ENCODE measurements at places on chromosomes 6 and 20. TPM values are rescaled to one million over a fixed set of nuclear protein-coding genes. Genes with fewer than 3 reads are reported as not detected.

DNA sequence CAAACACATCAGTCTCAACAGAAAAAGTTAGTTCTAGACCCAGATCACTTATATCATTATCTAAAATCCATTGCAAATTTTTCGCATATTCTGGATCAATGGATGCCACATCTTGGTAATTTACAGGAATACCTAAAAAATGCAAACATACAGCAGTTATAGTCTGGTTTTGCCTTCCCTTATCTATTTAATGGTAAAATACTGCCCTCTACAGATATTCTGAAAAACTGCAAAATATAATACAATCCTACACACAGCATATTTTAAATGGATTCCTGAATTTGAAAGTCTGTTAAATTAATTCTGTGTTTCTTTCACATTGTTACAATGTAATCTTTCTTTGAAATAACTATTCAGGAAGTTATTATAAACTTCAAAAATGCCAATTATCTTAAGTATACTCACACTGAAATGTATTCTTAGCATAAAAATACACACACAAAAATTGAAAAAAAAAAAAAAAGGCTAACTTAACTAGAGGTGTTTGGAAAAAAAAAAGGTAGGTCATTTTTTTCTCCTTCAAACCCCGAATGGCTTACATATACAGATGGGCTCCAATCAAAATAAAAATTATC lies 88.4 kb downstream of the HACE1 start:
- no peak for DNase-seq

GRCh38 chr20:14992961-14993360 lies 655.5 kb upstream of the FLRT3 start:
- no peak for DNase-seq

DNA sequence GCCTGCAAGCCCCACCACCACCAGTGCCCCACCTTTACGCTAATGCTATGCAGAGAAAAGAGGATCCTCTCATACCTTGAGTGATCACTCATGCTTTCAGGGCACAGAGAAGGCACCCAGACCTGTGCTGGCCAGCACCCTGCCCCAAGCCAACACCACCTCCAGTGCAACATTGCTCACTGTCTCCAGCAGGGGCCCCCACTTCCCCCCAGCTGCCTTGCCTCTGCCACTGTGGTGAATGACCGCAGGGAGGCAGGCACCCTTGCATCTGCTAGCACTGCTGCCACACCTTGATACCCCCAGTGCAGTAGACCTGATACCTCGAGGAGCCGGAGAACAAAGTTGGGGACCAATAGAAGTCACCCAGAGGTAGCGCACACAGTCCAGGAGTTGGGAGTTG lies 139.2 kb upstream of the PLN start:
- DNase-seq = no peak

DNA sequence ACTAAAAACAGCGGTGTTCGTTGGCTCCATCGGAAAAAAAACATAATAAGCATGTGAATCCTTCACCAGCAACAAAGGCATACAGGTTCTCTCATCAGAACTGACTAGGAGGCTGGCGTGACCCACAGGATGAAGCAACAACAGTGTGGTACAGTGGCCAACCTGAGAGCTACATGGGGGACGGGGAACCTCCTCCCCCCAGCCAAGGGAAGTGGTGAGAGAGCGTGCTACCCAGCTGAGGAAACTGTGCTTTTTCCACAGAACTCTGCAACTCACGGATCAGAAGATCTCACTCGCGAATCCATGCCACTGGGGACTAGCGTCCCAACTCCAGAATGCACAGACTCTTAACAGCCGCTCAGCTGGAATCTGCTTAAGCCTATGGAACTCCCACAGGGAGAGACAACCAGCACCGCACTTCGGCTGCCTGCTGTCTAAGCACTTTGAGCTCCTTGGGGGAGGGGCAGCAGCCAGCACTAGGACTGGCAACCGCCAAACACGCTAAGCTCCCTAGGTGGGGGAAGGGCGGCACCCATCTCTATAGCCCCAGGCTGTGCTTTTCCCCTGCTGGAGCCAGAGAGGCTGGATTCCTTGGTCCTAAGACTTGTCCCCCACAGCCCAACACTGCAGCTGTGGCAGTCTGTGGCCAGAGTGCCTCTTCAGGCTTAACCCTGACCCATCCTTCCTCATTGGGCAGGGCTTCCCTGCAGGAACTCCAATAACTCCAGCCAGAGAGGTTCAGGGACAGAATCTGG lies 538.3 kb upstream of the BTBD3 start:
- peak; percentile 75 for DNase-seq

DNA sequence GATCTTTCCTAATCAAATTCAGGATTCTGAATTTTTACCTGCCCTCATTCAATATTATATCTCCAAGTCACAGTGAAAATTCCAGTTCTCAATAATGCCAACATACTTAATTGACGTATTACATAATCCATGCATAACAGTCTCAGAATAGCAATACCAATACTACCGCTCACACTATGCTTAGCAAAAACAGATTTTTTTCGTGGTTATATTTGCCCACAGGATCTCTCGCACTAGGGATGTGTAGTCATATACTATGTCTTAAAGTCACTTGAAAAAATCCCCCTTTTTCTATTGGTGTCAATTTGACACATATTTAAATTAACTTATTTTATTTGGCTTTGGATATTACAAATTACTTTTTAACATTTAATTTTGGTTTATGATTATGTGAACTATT lies 323.1 kb upstream of the SLC35B3 start:
- DNase-seq = no peak

DNA sequence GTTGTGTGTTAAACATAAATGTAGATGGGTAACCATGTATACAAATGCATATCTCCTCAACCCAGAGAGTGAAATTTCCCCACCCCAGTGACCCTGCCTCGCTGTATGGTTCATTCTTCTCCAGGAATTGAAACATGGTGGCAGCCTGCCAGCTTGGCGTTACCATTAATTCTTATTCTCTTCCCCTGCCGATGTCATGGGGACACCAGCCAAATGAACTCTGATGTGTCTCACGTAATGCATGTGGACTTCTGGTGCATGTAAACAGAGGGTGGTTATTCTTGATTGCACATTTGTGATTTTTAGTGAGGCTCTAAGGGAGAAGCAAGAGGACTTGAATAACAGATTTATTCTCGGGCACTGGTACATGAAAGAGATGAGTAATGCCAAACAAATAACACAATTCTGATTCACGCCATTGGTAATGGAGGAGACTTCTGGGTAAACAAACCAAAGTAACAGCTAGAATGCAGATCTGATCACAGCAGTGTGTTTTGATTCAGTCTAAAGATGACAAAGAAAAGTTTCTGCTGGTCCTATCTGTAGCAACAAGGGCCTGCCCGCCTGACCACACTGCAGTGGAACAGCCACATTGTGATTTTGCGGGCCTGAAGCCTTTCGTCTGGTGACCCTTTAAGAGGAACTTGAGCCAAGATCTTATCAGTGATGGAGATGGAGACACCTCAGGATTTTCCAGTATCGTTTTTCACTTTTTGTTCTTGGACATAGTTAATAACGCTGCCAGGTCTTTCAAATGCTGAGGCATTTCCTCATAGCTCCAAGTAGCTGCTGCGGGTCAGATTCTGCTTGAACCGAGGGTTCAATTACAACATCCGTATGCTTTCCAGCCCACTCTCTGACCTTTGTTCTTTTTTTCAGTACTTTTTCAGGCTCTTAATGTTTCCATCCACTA lies 171.8 kb upstream of the AKAP12 start:
- DNase-seq = no peak

- DNase-seq = peak; percentile 87
Observed at GRCh38 chr20:63628246-63628975, 1.5 kb upstream of the GMEB2 start.

GRCh38 chr20:51111290-51111689 lies 88.4 kb upstream of the KCNG1 start:
- no peak for DNase-seq

- DNase-seq = no peak
Observed at GRCh38 chr20:37154684-37155298, 24.3 kb upstream of the RPN2 start.

DNA sequence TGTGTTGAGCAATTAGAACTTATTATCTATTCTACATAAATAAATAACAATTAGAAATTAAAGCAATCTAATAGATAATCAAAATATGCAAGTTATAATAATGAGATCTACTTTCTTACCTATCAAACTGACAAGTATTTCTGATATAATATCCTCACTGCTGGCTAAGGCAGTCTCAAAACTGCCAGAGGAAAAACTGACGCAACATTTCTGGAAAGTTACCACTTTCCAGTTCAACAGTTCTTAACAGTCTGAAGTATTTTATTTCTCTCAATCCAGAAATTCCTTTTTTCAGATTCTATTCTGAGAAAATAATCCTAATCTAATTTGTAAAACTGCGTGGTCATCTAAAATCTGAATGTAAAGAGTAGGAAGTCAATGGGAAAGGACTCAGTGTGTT lies 121.0 kb downstream of the TRDN start:
- DNase-seq = no peak

DNA sequence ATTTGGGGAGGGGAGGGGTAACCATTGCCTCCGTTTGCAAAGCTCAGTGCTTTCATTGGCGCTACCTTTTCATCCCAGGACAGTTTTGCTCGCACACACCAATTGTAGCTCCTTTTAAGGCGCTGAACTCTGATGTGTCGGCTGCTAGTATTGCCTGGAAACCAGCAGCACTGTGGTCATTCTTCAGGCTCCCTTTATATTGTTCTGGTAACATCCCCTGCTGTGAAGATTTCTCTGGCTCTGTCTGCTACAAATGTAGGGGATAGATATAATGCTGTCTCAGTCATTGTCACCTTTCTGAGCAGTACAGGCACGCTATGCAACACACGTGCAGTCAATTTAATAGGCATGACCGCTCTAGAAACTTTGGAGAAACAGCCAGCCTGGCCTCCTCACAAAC lies 172.9 kb upstream of the SASH1 start:
- no peak for DNase-seq

GRCh38 chr6:113281014-113281413 lies 576.1 kb upstream of the MARCKS start:
- no peak for DNase-seq

- no peak for DNase-seq
Observed at GRCh38 chr6:88266126-88266525, 100.0 kb upstream of the CNR1 start.

GRCh38 chr6:164247106-164247505 lies 832.6 kb downstream of the QKI start:
- no peak for DNase-seq

Gene NKX2-2
- not detected for total RNA-seq

Gene BPIFB2
- not detected for total RNA-seq

Gene DZANK1
- total RNA-seq = 1.7 TPM

Gene WASF1
- total RNA-seq = 3.7 TPM

Gene RAET1L
- total RNA-seq = not detected

Gene OR2B6
- not detected for total RNA-seq

Data from spleen (tissue), 13 donors.